ENCODE measurements at places on chromosomes 7 and 10.
A peak's percentile ranks its signal among the peaks of the same experiment; 100 is the strongest.

DNA sequence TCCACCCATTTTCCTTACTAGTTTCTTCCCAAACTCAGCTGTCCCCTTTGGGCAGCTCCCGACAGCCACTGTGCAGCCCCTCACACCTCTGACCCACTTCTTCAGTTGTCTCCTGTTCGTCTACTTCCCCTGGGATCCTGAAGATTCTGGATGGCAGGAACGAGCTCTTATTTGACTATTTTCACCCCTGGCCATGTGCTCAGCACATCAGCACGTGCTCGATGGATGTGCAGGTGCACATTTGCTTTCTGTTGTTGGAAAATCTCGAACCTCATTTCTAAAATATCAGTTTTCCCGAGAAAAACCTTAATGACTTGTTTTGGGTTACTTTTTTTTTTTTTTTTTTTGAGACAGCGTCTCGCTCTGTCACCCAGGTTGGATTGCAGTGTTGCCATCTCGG is 31.8 kb upstream of the RBM33 start:
- DNase-seq, result no peak

- DNase-seq, result no peak
These were observed 185.3 kb downstream of the DIP2C start for GRCh38 chr10:504121-504611.

DNA sequence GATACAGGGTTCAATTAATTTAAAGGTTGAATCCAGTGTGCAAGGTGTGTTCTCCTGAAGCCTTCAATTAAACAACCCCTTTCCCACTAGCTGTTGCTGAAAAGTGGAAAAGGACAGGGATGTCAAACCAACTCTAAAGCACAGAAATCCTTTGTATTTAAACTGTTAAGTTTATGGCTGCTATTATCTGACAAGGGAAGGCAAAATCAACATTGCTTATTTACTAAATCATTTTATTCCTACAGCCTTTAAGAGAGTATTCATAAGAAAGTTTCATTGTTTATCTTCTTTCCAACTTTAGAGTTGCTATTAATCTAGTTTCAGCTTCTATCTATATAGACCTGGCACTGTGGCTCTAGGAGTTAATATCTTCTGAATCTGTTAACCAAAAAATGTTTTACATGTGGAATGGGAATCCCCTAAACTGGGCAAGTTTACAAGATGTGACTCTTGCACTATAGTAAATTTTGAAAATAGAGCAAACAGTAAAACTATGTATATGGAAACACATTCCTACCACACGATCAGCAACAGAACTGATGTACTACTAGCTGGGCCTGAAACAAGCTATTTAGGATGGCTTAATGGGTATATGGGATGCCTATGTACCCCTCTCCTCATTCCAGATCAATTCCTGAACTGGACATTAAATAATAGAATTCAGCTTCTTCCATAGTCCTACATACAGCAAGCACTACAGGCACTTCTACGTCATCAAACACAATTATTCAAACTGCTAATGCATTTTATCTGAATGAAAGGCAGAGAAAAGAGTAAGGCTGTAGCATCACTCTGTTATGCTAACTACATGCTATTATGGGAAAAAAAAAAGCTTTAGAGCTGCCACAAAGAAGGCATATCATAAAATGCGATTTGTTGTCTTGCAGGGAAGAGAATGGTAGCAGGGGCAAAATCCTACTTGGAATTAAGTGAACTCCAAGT is 52.8 kb downstream of the CDK6 start:
- no peak for DNase-seq

DNA sequence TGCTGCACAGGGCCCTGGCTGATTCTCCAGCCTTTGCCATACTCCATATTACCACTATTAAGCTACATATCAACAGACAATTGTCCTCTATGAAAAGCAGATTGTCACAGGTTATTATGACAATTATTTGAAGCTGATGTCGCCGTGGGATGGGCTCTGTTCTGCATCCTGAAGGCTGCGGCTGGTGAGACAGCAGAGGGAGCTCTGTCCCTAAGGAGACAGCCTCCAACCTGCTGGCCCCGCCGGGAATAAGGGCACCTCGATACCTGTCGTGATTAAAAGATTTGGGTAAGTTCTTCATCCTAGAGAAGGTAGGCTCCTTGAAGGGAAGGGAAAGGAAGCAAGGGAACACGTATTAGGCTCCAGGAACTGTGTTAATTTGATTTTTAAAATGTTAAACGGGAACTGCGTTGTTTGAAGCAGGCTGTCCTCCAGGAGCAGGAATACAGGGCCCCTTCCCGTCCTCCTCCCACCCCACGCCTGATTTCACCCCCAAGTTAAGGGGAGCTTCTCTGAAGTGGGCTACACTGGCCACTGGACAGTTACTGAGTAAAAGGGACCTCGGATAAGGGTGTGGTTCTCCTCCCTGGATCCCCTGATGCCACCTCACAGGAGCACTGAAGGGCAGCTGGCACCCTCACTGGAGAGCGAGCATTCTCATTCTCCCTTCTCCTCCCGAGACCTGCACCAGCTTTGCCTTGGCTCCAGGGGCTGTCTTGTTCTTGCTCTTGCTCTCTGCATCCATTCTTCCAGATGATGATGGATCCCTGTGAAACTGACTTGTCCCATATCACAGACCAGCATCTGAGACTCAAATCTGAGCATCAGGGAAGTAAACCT is 11.8 kb upstream of the TIAL1 start:
- peak; percentile 55 for DNase-seq

DNA sequence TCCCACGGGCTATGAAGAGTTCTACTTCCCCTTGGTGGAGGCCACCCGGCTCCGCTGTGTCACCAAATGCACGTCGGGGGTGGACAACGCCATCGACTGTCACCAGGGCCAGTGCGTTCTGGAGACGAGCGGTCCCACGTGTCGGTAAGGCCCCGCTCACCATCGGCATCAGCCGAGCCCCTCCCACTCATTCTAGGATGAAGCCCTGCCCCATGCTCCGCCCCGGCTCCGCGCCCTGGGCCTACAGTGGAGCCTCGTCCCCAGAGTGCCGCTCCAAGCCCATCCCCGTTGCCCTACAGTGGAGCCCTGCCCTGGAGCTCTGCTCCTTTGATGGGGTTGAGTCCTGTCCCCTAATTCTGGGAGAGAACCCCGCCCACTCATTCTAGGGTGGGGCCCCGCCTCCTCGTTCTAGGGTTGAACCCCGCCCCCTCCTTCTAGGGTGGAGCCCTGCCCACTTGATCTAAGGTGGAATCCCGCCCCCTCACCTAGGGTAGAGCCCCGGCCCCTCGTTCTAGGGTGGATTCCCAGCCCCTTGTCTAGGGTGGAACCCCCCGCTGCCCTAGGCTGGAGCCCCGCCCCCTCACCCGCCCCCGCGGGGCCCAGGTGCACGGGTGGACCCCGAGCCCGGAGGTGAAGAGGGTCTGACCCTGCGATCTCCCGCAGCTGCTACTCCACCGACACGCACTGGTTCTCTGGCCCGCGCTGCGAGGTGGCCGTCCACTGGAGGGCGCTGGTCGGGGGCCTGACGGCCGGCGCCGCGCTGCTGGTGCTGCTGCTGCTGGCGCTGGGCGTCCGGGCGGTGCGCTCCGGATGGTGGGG is 3.4 kb upstream of the MUC12 start:
- peak; percentile 99 for DNase-seq

DNA sequence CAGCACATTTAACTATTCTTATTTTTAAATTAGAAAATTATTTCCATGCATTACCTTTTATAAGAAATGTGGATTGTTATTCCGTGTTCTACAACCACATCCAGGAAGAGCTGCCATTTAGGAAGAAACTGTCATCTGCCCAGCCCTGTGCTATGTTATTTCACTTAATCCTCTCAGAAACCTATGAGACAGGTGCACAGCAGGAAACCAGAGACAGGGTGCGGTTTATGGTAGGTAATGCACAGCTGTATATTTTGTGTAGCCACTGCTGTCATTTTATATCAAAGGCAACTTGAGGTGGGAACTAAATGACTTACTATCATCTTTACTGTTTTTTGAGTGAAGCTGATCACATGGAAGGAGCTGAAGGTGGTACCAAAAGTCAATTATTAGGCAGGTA is 232.3 kb downstream of the MAGI2 start:
- no peak for DNase-seq

DNA sequence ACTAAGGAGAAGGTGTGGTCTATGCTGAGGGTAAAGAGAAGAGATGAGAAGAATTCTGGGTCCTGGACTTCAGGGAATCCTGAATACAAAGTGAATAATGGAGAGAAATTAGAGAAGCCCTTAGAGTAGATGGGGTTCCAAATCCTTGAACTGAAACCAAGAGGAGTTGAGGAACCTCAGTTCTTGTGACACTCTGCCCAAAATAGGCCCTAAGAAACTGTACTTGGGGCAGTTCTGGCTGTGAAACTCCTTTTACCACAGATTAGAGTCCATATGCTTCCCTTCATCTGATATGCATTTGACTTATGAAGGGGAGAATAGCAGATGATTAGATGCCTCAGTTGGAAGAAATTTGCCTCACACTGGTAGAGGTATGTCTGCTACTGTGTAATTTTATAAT is 19.0 kb downstream of the TES start:
- no peak for DNase-seq

GRCh38 chr7:132307465-132307864 is 268.8 kb downstream of the PLXNA4 start:
- DNase-seq, result no peak

DNA sequence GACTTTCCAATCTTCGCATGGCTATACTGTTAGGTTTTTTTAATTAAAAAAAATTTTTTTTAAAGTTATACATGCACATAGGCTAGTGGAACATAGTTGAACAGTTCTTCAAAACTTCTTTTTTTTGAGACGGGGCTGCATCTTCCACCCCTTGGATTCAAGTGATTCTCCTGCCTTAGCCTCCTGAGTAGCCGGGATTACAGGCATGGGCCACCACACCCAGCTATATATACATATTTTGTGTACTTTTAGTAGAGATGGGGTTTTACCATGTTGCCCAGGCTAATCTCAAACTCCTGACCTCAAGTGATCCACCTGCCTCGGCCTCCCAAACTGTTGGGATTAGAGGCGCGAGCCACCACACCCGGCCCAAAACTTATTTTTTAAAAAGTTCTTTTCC is 17.3 kb downstream of the ZNF777 start:
- DNase-seq, result no peak

GRCh38 chr10:128855618-128856428 is 611.2 kb upstream of the MGMT start:
- no peak for DNase-seq

GRCh38 chr7:112665709-112666108 is 124.5 kb downstream of the TMEM168 start:
- peak; percentile 56 for DNase-seq

- no peak for DNase-seq
These were observed 1.9 kb downstream of the AUTS2 start for GRCh38 chr7:69599955-69600709.

- DNase-seq, result no peak
These were observed 117.4 kb downstream of the TES start for GRCh38 chr7:116327752-116328151.

DNA sequence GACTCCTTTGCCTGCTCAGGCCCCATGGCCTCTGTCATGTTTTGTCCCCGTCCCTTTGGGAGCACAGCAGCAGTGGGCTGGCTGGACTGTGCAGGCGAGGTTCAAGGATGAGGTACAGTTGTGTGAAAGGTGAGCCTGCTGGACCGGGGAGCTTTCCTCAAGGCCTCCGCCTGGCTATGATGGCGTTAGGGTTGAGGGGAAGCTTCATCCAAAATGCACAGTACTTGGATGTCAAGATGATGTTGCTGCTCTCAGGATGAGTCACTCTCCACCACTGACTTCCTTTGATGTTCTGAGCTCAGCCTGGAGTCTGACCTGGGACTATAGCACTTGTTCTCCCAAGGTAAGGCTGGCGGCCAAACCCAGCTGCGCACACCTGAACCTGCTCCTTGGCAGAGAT is 152.7 kb upstream of the SHH start:
- DNase-seq, result peak; percentile 12

DNA sequence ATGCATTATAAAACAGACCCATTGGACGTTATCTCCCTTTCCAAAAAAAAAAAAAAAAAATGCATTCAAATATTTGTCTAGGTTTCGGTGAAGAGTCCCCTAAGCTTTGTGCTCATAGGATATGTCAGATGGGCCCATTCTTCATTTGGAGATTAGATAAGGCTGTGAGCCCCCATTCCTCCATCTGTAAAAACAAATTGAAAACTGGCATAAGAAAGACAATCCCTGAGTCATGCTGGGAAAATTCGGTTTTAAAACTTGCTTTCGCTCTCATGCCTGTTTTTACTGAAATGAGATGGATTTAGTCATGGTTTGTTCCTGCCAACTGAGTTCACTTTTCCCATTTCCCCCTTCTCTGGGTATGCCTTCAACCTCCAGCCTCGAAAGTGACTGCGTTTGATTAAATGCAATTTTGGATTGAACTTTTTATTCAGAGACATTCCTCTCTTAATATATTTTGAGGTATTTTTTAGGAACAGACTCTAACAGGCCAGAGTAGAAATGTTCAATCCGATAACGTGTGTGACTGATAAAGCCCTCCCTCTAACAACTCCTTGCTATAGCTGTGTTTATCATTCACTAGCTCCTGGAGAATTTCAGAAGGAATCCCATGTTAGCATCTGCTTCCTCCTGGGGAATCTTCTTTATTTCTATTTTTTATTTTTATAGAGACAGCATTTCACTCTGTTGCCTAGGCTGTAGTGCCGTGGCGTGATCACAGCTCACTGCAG is 190.9 kb upstream of the LYZL2 start:
- no peak for DNase-seq

DNA sequence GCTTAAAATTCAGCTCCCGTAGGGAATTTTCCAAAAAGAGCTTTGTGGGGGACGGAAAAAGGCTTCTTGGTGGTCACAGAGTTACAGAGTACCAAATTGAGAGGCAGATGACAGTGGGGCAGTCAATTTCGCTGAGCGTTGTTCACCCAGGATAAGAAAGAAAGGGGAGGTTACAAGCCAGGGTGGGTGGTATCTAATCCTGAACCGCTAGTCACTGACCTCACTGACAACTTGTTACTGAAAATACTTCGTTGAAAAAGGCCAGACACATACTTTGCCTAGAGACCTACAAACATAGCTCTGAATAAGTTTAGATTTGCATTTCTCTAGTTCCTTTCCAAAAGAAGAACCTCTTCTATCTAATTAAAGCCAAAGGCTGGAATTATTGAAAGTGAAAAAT is at the start of gene CTNNA3:
TSS of gene CTNNA3 (minus strand) at position 167 of the 400 bp plus-strand sequence.
- no peak for DNase-seq

DNA sequence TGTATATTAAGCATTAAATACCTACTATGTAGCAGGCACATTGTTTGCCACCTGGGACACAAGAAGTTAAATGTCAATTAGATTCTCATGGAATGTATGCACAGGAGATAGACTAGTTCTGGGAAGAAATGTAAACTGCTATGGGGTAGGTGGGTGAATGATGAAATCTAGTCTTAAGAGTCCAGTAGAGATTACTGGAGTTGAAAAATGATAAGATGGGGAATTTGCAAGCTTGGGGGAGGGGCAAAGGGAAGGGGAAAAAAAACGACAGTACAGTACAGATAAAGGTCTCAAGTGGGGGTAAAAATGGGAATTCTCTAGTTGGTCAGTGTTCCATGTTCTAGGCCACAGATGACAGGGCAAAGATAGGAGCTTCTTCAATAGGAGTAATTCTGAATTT is 94.4 kb downstream of the ATE1 start:
- no peak for DNase-seq

- DNase-seq, result peak; percentile 32
These were observed 1.3 kb downstream of the UBE2H start for GRCh38 chr7:129951226-129952085.

- DNase-seq, result no peak
These were observed 75.1 kb downstream of the MAD1L1 start for GRCh38 chr7:2157473-2158279.

Data from H9 (cell line).